ENCODE measurements at places on chromosomes 4 and X. TPM values are rescaled to one million over a fixed set of nuclear protein-coding genes. Genes with fewer than 3 reads are reported as not detected.

Gene ENAM
- not detected for total RNA-seq

Gene FAM13A
- 31.0 TPM for total RNA-seq

Gene SLC25A53
- 13.8 TPM for total RNA-seq

Gene HTN1
- not detected for total RNA-seq

Gene BEX2
- total RNA-seq = 2.9 TPM

Gene DGKK
- total RNA-seq = not detected

Gene F8A3
- 1.0 TPM for total RNA-seq

Gene NPY5R
- total RNA-seq = not detected

Gene SLC6A14
- not detected for total RNA-seq

Gene LIMCH1
- total RNA-seq = 0.31 TPM

Gene TCEAL6
- not detected for total RNA-seq

Gene S100P
- not detected for total RNA-seq

Gene LDOC1
- total RNA-seq = 3.3 TPM

Gene AVPR2
- 0.33 TPM for total RNA-seq

Gene DOK7
- not detected for total RNA-seq

Gene ZDHHC15
- not detected for total RNA-seq
